ENCODE measurements at places on chromosomes 12 and 14. TPM values are rescaled to one million over a fixed set of nuclear protein-coding genes. Genes with fewer than 3 reads are reported as not detected.

Gene RTL1
- not detected for total RNA-seq

Gene PIWIL1
- not detected for total RNA-seq

Gene CLEC1A
- total RNA-seq = not detected

Gene CRIP1
- total RNA-seq = 2.6 TPM

Gene PRH2
- not detected for total RNA-seq

Gene SLCO1B3
- not detected for total RNA-seq

Gene PLXNC1
- 1.2 TPM for total RNA-seq

Gene PTPRR
- total RNA-seq = 15.5 TPM

Gene TAS2R9
- total RNA-seq = not detected

Gene CFAP251
- 0.99 TPM for total RNA-seq

Gene PLEKHG7
- total RNA-seq = 1.5 TPM

Gene APOF
- not detected for total RNA-seq

Gene HOXC9
- 9.6 TPM for total RNA-seq

Gene NOC4L
- 14.2 TPM for total RNA-seq

Gene TC2N
- total RNA-seq = not detected

Gene SLC17A8
- not detected for total RNA-seq

Gene PYGL
- 161 TPM for total RNA-seq

Gene KLRC4
- not detected for total RNA-seq

Gene DERA
- 81.0 TPM for total RNA-seq

Gene CATSPERB
- not detected for total RNA-seq

Gene TXNRD1
- total RNA-seq = 127 TPM

Gene GZMH
- not detected for total RNA-seq

Gene LTBR
- 135 TPM for total RNA-seq

Gene STAT6
- 59.4 TPM for total RNA-seq

Gene NANOG
- total RNA-seq = 0.03 TPM

Gene GARIN6
- not detected for total RNA-seq

Gene RNASE11
- total RNA-seq = not detected

Gene ARHGDIB
- total RNA-seq = 0.47 TPM

All from myocyte (in vitro differentiated cells).